ENCODE measurements at places on chromosomes 12 and 14.

GRCh38 chr14:89289477-89289876, 127.6 kb downstream of the FOXN3 start:
- DNase-seq: no peak

DNA sequence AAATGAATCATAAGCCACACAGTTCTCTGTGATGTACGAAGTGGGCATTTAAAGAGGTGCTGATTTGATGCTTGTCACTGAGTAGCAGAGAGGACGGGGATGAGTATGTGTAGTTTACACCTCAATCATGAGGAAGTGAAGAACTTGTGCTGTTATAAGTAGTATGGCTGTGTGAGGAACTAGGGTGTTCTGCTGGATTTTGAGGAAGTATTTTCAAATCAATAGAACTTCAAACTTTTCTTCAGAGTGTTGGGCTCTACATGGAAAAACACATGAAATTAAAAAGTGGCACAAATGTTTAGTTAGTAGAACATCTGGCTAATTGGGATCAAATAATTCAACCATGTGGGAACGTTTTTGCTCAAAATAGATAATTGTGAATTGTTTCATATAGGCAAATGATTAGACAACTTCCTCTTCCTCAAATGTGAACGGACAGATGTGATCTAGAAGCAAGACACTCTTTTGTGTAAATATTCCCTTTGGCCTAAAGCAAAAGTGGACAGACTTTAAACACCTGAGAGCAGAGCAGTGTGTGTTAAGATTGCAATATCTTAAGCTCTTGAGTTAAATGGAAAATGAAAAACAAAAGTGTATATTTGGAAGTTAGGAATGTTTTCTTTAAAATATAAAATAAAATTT, 168.5 kb downstream of the NAV3 start:
- DNase-seq: no peak

DNA sequence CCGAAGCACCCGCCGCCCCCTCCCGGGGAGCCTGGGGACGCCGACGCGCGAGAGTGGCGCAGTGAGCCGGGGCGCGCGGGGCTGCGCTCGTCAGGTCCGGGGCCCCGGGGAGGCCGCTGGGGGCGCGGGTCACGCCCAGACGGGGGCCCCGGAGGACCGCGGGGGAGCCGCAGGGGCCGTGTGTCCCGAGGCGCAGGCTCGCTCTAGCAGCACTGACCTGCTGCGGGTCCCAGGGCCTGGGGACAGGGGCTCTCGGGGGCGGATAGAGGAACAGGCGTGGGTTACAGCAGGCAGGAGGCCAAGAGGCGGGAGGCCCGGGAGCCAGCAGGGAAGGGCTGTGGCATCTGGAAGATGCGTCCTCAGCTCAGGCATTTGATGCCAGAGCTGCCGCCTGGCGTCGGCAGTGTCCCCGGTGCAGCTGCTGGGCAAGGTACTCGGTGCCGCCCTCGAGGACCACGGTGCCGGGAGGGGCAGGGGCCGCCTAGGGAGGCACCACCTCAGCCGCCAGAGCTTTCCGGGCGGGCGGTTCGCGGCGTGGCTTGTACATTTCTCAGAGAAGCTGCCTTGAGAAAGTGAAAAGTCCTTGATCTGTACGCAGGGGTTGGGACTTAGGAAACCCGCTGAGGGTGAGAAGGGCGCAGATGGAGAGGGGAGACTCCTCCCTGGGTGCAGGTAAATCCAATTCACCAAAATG, 1.2 kb downstream of the WNT5B start:
- no peak for DNase-seq

- no peak for DNase-seq
Measured at GRCh38 chr12:800401-800800, 48.0 kb downstream of the WNK1 start.

- DNase-seq: no peak
Measured at GRCh38 chr12:57766464-57767304, at the start of gene CYP27B1. CYP27B1 (minus strand) TSS chr12:57767078; CDS start chr12:57767041, 37 bp downstream.

GRCh38 chr12:43349863-43350262, 202.1 kb downstream of the ADAMTS20 start:
- DNase-seq: no peak

GRCh38 chr12:28893365-28893764, 255.7 kb upstream of the FAR2 start:
- no peak for DNase-seq

DNA sequence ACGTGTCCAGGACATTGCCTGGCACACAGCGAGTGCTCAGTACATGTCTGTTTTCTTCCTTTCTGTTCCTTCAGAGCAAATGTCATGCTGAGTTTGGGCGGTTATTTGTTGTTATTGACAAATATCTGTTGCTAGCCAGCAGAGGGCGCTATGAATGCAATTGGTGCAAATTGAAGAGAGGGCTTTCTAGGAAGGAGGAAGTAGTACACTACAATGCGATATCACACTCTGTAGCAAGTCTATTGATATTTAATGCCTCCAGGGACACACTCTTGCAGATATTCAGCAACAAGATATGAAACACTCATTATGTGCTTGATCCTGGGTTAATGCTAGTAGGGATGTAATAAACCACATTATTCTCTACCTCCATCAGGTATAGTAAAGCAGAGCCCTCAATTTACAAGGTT, 267.3 kb upstream of the SRRM4 start:
- DNase-seq: no peak

- no peak for DNase-seq
Measured at GRCh38 chr14:103341250-103342129, 7.5 kb downstream of the EIF5 start.

GRCh38 chr14:21557084-21557901, 22.6 kb downstream of the OR10G3 start:
- peak; percentile 62 for DNase-seq

GRCh38 chr14:89600029-89600428, 183.0 kb upstream of the FOXN3 start:
- DNase-seq: no peak

DNA sequence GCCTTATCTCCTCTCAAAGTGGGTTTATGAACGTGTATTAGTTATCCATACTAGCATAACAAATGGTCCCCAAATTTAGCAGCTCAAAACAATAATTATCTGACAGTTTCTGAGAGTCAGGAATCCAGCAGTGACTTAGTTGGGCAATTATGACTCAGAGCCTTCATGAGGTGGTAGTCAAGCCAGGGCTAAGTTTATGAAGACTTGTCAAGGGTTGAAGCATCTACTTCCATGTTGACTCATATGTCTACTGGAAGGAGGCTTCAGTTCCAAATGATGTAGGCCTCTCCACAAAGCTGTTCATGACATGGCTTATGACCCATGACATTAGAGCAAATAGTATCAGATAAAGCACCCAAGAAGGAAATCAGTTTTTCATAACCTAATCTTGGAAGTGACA, 73.2 kb downstream of the IPO8 start:
- no peak for DNase-seq

GRCh38 chr12:10739157-10740118, 16.3 kb upstream of the YBX3 start:
- DNase-seq: no peak

- no peak for DNase-seq
Measured at GRCh38 chr14:95507174-95507573, 9.3 kb downstream of the SYNE3 start.

DNA sequence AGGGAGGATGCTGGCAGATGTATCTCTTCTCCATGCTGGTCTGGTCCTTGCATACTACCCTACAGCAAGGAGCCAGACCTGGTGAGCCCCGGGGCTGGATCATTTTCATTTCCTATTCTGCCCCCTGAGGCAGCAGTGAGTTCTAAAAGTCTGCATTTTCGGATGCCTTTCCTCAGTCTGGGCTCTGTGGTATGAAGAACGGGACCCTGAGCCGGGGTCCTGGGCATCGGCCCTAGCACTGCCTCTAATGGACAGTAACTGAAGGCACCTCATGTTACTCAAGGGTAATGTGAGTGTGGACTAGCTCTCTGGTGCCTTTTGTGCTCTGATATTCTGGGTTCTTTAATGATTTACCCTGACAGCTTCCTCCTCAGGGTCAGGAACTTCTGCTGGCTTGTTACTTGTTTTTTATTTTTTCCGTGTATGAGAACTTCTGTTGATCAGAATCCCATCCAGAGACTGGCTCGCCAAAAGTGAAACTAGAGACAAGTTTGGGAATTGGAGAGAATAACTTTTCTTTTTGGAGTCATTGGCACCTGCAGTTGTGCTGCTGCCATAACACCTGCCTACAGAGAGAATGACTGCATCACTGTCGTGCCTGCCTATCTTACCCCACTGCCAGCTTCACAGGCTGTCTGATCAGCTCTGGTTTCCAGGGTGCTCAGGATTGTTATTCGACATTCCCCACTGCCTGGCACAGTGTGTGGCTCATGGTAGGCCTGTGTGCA, 62.3 kb downstream of the SUSD6 start:
- no peak for DNase-seq

DNA sequence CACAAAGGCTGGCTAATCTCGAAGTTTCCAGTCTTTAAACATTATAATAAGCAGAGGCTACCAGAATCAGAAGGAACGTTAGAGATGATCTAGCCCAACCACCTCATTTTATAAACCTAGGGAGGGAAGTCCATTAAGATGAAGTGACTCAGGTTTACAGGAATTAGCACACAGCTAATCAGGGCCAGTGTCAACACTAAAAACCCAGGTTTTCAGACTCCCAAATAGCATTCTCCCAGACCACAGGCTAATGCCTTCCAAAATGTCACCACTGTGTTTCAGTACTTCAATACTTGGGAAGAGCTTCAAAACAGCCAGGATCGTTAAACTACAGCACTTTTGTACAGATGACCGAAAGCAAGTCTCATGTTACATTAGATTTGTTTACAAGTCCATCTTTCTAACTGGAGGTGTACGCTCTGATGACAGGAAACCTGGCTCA, 89.2 kb downstream of the FOXN3 start:
- DNase-seq: no peak

DNA sequence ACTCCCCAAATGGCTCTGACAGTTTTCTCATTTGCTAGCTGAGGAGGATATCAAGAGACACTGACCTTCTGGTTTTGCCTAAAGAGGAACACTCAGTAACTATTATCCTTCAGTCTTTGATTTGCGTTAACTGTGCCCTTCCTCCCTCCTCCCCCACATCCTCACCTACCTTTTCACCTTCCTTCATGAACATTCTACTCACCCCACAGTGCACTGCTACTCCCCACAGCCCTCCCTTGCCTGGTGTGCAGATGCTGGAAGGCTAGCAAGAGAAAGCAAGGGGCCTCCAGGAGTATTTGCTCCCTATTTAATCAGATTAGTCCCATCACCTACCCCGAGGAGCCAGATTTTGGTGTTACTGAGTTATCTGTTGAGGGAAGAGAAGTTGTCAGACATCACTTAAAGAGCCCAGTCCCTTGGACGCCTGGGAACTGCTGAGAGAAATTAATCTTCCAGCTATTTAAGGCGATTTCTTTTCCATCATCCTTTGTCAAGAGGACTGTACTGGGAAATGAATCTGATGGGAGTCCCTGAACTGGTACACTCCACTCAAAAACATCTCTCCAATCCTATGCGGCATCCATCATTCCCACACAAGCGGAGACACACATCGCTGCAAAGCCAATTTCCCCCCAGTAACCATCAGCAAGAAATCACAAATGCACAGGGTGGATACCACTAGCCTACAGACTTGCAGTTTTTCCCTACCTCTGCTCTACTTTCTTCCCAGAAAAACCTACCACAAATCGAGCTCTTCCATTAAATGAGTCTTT, 11.5 kb downstream of the PSMB5 start:
- DNase-seq: no peak

DNA sequence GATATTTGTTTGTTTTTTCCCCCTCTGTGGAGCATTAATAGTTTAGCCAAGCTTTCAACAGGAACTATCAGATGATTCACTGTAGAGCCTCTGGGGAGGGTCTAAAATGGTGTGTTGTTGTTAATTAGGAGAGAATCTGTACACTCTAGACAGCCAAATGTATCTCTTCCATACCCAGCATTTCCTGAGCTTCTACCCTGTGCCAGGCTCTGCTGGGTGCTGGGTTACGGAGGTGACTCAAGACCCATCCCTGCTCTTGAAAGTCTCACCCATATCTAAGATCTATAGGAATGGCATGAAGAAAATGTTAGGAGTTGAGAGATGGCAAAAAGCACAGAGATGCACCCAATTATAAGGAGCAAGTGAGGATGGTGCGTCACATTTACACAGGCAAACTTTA, 245.8 kb downstream of the C12orf75 start:
- no peak for DNase-seq

DNA sequence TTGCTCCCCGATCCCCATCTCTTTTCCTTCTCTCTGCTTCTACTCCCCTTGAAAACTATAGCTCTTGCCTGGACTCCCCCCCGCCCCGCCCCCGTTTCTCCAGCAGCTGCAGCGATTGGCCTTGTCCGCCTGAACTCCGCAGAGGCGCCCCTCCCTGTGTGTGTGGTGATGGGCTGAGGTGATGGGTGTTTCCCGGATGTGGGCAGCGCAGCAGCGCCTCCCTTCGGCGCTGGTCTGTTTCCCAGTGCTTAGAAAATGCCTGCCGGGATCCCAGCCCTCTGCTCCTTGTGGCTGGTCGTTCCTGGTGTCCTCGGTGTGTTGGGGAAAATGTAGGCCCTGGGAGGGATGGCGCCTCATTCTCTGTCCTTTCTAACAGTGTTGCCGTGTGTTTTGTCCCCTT, 43.3 kb downstream of the GALNT8 start:
- no peak for DNase-seq

DNA sequence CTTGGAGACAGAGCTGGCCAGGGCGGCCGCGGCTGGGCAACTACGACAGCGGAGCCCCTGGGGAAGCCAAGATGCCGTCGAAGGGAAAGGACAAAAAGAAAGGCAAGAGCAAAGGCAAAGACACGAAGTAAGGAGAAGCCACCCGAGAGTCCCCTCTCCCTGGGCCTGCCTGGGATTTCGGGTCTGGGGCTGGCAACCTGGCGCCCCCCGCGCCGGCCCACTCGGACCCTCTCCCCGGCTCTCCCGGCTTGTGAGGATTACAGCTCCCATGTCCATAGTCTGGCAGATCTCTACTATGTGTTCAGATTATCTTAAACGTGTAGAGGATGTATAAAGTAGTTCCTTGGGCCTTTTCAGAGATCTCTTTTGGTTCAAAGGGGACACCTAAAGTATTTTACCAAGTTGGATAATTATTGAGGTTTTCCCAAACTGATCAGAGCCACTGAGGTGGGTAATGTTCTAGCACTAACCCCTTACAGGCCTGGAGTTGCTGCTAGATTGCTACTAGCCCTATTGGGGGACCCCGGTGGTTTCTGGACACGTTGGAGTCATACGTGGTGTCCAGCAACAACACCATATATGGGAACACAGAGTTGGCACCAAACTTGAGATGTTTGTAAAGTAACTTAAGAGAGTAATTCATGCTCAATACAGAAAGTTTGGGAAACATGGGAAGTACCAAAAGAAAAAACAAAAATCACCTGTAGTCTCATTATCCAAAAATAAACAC, 424 bp downstream of the BBOF1 start:
- DNase-seq: no peak

DNA sequence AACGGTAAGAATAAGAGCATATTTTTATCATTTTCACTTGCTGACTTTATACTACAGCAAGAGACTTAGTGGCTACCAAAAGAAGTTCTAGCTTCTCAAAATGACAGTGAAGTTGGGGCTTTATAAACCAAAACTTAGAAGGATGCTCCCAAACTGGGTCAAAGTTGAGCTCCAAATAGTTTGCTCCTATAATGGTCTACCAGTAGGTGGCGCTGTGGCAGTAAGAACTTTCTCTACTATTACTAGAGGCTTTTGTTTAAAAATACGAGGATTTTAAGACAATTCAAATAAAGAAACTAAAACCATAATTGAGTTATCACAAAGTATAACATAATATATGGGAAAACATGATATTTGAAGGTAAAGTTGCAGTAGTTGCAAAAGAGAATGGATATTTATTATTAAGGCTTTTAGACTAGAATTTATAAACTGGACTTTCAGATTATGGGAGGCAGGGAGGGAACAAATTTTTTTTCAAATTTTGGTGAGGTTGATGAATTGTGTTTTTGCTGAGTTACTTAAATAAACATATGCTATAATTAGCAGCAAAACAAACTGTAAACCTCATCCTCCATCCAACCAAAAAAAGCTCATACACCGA, 75.0 kb downstream of the TGFB3 start:
- DNase-seq: peak; percentile 9
